Right atrium auricular region (tissue), 2 donors: ENCODE measurements at places on chromosomes 13 and 19. TPM values are rescaled to one million over a fixed set of nuclear protein-coding genes. Genes with fewer than 3 reads are reported as not detected.

SPACA4 gene
- not detected for total RNA-seq

GRCh38 chr13:39455521-39456175, 147.3 kb downstream of the LHFPL6 start:
- no peak for DNase-seq

GRCh38 chr13:44752164-44752563, 176.0 kb upstream of the TSC22D1 start:
- DNase-seq, result no peak

DNA sequence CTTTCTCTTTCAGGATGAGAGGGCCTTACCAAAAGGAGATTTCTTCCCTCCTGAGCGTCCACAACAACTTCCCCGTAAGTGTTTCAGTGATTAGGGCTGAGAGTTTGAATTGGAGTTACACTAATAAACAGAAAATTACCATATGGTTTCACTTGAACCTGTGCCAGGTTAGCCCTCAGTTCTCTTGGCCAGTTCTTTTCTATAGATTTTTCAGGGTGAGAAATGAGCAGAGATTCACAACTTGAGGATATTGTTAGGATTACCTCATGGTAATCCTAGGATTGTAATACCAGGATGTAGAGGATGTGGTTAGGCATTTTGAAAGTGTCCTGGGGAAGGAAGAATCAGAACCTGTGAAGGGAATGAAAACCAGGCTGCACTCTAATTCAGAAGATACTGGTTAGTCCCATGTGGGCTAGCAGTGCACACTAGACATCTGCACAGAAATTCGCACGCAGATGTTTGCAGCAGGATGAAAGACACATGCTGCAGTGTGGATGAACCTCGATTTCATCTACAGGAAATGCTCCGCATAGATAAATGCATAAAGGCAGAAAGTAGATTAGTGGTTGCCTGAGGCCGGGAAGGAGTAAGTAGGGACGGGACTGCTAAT, 24.1 kb downstream of the HNRNPM start:
- no peak for DNase-seq

DNA sequence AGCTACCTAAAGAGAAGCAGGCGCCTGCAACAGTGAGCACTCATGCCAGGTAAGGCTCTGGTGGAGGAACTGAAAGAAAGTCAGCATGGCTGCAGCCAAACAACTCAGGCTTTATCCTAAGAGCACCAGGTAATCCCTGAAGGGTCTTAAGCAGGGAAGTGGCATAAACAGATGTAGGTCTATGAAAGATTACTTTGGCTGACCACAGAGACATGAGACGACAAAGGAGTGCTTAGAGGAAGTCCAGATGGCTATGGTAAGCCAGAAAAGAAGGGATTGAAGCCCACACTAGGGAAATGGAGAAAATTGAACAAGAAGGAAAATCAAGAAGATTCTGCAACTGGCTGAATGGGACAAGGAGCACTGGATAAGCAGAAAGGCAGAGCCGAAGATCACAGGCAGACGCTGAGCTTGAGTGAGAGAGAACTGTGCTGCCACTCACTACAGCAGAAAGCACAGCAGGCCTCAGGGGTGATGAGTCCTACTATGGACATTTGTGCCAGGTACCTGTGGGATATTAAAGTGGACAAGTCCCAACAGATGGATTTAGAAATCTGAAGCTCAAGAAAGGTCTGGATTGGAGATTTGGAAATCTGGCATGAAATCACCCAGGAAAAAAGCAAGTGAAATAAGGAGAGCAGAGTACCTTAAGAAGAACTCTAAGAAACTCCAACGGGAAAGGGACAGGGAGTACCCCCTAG, 4.2 kb downstream of the RCBTB1 start:
- DNase-seq, result no peak

- no peak for DNase-seq
These were observed 21.4 kb downstream of the MAP4K1 start for GRCh38 chr19:38596057-38596981.
